ENCODE measurements at places on chromosomes 6 and 20.

- no peak for DNase-seq
Observed at GRCh38 chr6:131215219-131215618, 80.0 kb downstream of the AKAP7 start.

DNA sequence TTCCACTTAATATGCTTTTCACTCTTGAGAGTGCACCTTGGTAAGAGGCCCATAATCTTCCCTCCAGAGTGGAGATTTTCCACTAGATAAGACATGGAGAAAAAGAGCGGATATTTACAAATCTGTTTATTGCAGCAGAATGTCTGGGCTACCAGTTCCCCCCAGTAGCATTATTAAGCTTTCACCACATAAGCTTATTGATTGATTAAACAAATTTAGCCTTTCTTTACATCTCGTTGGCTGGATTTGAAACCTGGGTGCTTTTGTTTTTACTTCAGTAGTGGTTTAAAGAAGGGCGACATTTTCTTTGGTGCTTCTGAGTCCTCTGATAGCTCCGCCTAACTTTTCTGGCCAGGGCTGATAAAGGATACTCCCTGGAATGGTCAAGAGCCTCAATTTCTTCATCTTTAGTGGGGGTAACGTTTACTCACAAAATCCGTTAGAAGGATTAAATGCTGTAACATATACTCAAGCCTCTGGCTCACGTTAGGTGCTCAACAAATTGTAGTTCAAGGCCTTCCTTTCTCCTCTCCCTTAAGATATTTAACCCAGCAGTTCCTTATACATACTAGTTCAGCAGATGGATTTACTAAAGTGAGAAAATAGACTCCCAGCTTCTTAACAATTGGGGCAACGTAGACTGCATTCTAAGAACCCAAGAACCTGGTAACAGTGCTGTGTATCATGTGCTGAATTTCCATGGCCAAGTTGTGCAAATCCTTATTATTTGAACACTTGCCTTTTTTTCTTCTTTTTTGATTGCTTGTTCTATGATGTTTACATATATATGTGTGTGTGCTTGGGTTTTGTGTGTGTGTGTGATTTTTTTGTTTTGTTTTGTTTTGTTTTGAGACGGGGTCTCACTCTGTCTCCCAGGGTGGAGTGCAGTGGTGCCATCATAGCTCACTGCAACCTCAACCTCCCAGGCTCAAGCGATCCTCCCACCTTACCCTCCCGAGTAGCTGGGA is 91.4 kb downstream of the RREB1 start:
- DNase-seq: no peak

DNA sequence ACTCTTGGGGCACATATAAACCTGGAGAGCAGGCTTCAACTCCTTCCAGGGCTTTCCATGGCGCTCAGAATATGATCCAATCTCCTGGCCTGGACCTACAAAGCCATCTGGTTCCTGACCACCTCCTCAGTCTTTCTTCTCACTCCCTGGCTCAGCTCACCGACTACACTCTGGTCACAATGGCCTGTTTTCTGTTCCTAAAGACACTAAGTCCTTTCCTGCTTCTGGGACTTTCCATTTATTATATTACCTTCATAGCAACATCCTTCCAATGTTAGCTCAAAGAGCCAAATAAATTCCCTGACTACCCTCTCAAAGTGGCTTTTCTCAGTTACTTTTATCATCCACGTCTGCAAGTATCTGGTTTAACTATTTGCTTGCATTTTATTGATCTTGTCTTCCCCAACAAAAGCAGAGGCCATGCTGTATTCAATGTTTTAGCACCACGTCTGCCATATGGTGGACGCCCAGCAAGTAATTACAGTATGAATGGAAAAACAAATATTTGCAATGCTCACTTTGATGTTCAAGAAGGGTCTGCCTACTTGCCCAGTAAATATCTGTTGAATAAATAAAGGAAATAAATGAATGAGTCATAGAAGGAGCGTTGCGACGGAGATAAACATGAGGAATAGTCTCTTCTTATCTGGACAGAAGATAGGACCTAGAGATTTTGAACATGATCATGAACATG is 328.4 kb downstream of the ESR1 start:
- DNase-seq: no peak

GRCh38 chr20:62219992-62220665 is at the start of gene HRH3:
HRH3 (minus strand) TSS chr20:62220278; CDS start chr20:62219970, 308 bp downstream.
- peak; percentile 67 for DNase-seq

DNA sequence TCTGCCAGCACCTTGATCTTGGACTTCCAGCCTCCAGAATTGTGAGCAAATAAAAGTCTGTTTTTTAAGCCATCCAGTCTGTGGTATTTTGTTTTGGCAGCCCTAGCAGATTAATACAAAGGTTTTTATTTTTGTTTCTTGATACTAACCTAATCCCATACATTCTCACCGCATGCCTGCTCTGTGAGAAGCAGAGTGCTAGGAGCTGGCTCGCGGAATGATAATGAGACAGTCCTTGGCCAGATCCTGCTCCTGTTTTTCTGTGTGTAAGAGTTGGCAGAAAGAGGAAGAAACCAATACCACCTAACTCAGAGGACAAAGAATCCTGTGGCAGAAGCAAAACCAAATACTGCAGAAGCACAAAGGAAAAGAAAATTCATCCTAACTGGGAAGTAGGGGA is 82.6 kb downstream of the KIF16B start:
- DNase-seq: no peak

- no peak for DNase-seq
Observed at GRCh38 chr6:75505424-75505823, 11.8 kb upstream of the FILIP1 start.

- DNase-seq: peak; percentile 50
Observed at GRCh38 chr6:28657769-28658465, 132.2 kb downstream of the GPX5 start.

- DNase-seq: no peak
Observed at GRCh38 chr6:167762259-167762962, 64.3 kb upstream of the AFDN start.

GRCh38 chr20:63627751-63628245 is 897 bp upstream of the GMEB2 start:
- no peak for DNase-seq

GRCh38 chr6:107695061-107695720 is 128.9 kb downstream of the SCML4 start:
- no peak for DNase-seq

- DNase-seq: no peak
Observed at GRCh38 chr6:11699576-11699975, 79.0 kb downstream of the ADTRP start.

DNA sequence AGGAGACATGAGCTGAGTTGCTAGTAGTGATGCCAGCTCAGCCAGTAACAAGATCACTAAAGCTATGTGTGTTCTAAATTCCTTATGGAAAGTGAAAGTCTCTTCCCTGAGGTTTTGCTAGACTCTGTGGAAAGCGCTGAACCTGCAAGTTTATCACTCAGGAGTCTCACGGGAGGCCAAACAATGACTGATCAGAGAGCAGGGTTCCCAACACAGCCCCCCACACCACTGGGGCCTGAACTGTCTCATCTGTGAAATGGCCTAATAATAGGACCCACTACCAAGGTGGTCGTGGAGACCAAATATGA is 19.9 kb downstream of the ACSS1 start:
- no peak for DNase-seq

- peak; percentile 86 for DNase-seq
Observed at GRCh38 chr6:24935366-24936152, at the start of gene RIPOR2. RIPOR2 (minus strand) TSS chr6:24935960; CDS start chr6:24935898, 62 bp downstream.

DNA sequence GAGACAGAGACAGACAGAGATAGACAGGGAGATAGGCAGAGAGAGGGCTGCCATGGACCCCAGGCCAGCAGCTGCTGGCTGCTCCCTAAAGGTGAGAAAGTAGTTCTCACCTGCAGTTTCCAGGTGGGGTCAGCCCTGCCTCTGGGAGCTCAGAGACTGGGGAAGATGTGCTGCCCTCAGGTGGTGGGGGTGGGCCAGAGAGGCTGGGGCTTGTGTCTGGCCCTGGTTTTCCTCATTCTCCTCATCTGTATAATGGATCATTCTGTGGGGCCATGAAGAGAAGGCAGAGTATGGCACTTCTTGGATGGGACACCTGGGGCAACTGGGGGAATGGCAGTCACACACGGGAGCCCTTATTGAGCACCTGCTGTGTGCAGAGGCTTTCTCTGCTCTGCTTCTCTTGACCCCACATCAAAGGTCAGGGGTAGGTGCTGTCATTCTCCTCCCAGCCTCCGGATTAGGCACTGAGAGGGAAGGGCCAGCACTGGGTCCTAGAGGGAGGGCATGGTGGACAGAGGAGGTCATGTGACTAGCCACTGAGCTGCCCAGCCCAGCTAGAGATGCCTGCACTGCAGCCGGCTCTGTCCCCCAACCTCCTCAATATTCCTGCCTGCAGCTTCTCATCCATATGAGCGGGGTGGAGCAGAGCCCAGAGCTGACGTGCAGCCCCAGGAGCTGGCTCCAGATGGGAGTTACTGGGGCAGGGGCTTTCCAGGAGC is 4.1 kb downstream of the ANGPT4 start:
- DNase-seq: peak; percentile 49

DNA sequence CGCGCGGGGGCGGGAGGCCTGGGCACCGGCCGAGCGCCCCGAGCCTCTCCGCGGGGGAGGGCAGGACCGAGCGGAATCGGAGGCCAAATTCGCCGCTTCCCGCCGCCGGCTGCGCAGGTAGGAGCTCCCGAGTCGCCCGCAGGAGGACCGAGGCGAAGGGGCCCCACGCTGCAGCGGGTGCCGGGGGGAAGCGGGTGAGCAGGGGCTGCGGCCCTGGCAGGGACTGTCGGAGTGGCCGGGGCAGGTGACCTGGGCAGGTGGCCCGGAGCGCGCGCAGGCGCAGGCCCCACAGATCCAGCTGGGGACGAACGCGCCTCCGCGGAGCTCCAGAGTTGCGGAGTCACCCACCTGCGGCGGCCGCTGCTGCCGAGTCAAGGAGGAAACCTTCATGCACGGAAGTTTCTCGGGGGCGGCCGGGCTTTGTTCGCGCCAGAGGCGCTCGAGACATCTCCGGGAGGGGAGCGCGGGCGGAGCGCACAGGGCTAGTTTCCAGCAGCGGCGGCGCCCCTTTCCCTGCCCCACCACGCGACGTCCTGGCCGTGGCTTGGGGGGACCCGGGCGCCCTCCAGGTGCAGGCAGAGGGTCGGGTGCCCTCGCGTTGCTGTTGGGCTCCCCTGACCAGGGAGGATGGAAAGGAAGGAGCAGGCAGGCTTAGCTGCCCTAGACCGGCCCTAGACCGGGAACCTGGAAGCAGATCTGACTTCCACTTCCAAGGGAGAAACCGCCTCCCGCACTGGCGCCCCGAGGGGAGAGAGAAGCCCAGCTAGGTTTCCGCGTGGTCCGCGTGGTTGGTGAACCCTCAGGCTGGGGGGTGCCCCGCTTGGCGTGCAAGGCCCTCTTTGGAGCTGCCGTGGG is 590 bp downstream of the SLCO4A1 start:
- peak; percentile 81 for DNase-seq

DNA sequence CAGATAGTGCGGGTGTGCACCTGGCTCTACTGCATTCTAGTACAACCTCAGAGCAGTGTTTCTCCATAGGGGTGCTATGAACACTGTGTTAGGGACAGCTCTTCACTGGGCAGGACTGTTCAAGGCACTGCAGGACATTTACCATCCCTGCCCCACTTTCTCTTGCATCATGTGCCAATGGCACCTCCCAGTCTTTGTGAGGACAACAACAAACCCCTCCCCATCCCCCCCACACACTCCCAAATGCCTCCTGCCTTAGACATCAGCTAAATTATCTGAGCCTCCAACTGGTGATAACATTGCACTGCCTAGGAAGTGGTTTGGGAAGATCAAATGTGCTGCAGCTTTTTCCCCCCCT is 98.9 kb downstream of the FYN start:
- no peak for DNase-seq

- no peak for DNase-seq
Observed at GRCh38 chr6:169340395-169340794, 86.7 kb upstream of the THBS2 start.

Data from activated naive CD4-positive, alpha-beta T cell treated with anti-CD3 and anti-CD28 coated beads, Interleukin-2, amount 10 ng/mL, durations not matched to agents 7 days and 5 days (primary cell).